ENCODE measurements at places on chromosomes 4 and X. TPM values are rescaled to one million over a fixed set of nuclear protein-coding genes. Genes with fewer than 3 reads are reported as not detected.

Gene PIGA
- total RNA-seq = 3.1 TPM

Gene EPHA5
- 0.07 TPM for total RNA-seq

Gene KCND1
- 0.31 TPM for total RNA-seq

Gene GLUD2
- total RNA-seq = 1.7 TPM

Gene HELT
- total RNA-seq = not detected

- no peak for DNase-seq
These were observed 153.8 kb upstream of the S100G start for GRCh38 chrX:16496175-16496574.

DNA sequence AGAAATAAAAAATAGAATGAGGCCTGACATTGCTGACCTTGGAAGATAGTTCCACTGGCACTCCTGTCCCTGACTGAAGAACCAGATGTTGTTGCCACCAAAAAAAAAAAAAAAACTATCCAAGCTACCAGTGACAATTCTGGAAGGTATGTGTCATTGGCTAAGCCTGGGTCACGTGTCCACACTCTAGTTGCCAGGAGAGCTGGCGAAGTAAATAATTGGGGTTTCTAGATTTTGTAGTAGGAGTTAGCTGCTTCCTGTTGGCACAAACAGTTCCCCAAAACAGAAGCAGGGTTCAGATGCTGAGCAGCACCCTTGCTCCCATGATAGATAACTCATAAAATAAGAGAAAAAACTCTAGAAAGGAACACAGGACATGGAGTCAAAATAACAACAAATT, 20.5 kb downstream of the MND1 start:
- DNase-seq = no peak

DNA sequence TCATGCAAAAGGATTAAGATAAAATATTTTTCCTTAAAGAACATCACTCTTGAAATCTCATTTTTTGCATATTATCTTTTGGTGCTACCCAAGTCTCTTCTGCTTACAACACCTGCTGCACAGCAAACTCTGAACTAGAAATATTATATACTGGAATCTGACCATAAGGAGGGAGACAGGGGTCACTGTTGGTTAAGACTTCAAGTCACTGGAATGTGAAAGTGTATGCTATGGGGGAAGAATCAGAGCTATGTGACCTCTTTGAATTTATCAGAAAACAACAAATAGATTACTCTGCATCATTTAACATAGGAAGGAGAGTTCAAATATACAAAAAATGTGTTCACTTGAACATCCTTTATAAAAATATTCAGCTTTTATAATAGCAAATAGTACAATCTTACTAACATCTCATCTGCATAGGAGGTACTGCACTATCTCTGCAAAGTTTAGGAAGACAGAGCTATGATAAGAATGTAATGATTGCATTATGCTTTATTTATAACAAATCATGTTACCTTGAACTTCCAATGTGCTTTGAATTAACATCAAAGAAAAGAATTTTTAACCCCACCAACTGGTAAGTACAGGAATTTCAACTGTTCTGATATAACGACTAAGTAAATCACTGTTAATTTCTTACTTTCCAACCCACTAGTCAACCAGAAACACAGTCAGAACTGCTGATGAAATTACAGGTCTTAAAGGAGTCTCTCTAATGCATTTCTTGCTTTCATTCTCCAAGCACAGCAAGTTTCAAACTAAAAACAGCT, 69.8 kb downstream of the ZNF827 start:
- no peak for DNase-seq

DNA sequence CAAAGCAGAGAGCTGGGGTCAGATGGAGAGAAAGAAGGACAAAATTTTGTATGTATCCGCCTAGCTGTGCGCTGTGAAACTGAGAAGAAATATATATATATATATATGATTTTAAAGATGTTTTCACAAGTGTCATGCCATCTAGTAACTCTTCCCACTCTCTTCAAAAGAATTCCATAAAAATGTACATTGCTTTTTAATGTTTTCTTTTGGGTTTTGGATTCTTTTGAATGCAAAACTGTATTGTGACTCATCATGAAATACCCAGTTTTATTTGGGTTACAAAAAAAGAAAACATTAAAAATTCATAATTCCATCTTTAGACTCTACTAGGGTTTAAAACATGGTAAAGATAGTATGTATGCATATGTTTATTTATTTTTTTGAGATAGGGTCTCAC, 34.3 kb upstream of the IGFBP7 start:
- no peak for DNase-seq

GRCh38 chr4:77002321-77003107, 53.0 kb downstream of the SEPTIN11 start:
- DNase-seq = no peak
